ENCODE measurements at places on chromosomes 4 and X.

DNA sequence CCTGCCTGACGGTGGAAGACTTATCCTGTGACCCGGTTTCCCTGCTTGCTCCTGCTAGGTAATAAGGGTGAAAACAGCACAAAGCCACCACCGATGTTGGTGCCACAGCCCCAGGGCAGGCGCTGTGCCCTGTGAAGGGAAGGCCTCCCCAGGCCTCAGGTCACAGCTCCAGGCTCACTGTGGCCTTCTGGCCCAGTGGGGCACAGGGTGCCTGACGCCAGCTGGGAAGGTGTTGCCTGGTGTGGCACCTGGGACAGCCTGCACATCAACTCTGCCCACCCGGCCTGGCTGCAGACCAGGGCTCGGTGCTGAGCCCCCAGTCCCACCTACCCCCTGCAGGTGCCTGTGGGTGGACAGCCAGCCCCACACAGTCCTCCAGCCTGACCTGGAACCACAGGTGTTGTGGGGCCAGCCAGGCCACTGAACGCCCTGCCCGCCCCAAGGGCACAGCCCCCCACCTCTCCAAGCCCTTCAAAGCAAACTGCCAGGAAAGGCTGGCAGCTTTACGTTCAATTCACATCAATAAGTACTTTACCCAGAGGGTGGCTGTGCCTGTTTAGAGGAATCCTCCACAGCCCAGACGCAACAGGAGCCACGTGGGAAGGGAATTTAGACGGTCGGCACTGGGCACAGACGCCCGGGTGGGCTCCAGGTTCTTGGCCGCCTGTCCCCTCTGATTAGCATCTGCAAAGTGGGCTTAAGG, 54.3 kb downstream of the ZFYVE28 start:
- no peak for DNase-seq

GRCh38 chrX:152259150-152259549, 120.8 kb upstream of the MAGEA10 start:
- no peak for DNase-seq

DNA sequence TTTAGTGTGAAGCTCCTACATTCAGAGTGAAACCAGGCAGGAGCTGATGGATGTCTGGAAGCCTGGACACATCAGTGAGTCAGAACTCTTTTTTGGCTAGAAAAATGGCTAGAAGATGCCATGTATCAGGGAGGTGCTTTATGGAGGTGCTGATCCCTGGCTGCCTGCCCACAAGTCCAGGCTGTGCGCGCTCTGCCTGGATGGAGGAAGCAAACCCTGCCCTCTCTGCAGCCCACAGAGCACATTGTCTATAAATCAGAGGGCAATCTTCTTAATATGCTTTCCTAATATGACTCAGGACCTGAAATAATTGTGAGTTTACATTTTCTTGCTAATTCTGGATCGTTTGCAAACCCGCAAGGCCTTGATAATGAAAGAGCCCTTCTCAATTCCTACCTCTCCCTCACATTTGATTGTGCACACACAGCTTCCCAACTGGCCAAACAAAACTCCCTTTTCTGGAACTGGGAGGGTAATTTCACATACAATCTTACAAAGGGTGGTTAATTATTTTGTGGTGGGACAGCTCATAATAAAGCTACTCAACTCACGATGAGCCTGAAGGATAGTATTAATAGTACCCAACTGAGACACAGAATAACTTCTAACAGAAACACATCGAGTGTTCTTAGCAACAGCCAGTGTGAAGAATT, 11.7 kb downstream of the MFAP3L start:
- no peak for DNase-seq

DNA sequence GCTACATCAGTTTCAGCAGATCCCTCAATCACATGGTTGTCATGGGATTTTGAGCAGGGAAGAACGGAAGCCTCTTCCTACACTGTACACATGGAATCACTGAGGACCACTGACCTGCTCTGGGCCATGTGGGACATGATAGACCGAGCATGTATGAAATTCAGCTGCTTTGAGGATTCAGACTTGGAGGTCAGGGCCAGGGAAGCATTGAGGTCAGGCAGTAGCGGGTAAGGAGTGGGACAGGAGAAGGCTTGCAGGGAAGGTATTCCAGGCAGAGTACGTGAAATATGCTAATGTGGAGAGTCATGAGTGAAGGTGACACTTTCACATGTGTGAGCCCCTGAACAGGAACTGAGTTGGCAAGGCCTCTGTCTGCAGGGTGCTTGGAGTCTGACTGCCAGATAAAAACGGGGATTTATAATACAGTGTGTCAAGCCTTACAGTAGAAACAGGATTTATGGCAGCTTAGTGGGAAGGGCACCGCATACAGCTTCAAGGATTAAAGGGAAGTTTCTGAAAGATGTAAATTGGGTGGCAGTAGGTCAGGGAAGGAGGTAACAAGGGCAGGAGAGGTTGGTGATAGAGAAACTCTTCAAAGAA, 111.7 kb downstream of the STK32B start:
- DNase-seq = no peak

GRCh38 chr4:189049682-189050081, 891.0 kb upstream of the FRG1 start:
- DNase-seq = no peak

DNA sequence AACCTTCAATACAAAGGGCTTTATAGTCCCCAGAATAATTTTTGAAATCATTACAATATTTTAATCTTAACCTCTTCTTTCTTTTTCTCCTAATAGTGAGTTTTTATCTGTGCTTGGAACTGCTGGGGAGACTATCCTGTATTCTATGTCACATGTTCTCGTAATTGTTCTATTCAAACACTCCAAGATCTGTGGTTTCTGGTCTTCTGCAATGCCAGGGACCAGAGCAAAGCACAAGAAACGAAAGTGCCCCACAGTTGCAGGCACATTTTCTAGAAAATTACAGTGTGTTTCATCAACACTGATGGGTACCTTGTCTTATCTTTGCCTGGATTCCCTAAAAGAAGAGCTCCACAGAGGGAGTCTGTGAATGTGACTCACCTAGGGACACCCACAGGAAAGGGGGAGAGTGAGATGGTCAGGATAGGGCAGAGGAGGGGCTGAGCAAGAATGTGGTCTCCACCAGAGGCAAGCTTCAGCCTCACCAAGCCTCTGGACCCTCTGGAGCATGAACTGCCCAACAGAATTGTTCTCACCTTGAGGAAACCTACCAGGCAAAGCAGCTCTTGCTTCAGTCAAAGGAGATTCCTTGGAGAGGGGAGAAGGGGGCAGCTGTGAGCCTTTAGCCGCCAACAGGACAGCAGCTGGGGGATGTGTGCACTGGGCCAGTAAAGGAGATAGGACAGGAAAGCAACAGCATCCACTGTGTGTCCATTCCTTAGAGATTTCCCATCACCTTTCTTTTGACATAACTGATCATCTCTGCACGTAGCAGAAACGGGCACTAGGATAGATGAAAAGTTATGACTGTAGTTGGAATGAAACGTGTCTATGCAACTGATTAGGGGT, 25.9 kb downstream of the UNC5C start:
- DNase-seq = no peak

GRCh38 chrX:149799938-149800337, 18.2 kb downstream of the MAGEA9 start:
- DNase-seq = no peak

DNA sequence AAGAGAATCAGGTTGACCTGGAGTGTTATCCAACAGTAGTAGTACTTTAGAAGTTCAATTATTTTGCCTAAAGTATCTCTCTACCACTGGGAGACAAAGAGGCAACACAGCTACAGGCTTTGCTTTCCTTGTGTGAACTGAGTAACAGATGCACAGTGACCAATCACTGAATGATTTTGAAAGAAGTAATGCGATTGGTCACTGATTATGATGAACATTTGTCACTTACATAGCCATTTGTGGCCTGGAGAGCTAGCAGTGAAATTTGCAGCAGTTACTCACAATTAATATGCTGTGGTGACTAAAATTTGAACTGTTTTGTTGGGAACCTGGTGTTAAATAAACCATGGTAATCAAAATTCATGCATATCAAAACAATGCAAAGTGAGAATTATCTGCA, 508.7 kb upstream of the DIPK2B start:
- no peak for DNase-seq

DNA sequence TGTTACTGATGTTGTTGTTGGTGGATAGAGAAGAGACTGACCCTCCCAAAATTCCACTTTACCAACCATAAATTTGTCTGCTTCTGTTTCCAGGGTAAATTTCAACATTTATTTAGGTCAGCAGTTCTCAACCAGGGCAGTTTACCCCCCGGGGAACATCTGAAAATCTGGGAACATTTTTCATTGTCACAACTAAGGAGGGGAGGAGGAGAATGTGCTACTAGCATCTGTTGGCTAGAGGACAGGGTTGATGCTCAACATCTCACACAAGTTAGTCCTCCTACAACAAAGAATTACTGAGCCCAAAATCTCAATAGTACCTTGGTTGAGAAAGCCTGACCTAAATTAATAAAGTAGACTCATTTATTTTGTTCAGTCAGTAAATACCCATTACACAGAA, 25.7 kb downstream of the KCTD8 start:
- no peak for DNase-seq

DNA sequence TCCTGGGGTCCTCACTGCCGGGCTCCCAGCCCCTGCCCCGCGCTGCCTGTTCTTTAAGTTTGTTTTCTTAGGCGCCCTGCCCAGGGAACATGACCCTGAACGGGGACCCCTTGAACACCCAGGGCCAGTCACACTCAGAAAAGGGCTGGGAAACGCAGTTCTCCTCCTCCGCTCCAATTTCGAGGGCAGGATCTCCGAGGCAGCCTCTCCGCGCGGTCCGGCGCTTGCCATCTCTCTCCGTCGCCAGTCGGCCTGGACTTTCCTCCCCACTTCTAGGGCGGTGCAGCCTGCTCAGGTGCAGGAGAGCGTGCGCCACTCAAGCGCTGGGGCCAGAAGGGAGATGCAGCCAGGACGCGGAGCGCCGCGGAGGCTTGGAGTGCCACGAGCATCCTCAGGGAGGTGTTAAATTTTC, 9.9 kb downstream of the PRDM8 start:
- DNase-seq = no peak

DNA sequence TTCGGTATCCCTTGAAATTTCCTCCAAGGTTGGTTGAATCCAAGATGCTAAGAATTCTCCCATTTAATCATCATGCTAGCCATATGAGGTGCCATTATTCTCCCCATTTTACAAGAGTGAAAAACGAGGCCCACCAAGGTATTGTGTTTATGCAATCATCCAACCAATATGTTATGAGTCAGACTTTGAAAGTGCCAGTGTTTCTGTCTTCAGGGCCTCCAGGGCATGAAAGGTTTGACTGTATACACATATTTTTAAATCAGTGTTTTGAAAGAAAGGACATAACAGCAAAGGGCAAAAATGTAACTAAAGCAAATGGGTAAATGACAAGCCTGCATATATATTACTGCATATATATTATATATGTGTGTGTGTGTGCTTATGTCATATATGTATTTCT, 541.2 kb upstream of the SMIM31 start:
- DNase-seq = no peak

GRCh38 chr4:123785538-123785937, 388.9 kb downstream of the SPRY1 start:
- DNase-seq = no peak

DNA sequence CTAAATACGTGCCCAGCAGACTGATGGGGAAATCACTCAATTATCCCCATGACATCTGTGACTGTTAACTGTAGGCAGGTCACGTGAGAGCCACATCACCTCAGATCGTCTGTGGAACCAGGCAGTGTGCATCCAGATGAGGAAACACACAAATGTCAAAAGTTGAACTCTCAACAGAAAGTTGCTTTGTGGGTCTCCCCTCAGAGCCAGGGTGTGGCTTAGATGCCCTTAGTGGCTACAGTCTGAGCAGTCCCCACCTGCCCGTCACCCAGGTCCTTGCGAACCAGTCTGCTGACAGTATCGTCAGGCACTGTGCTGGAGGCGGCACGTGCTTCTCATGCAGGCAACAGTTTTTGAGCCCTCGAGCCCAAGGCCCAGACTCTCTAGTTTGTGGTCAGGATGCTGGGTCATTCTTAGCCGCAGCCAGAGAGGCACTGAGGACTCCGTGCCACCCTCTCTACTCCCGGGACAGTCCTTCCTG, 10.8 kb downstream of the TMEM187 start:
- DNase-seq = no peak

DNA sequence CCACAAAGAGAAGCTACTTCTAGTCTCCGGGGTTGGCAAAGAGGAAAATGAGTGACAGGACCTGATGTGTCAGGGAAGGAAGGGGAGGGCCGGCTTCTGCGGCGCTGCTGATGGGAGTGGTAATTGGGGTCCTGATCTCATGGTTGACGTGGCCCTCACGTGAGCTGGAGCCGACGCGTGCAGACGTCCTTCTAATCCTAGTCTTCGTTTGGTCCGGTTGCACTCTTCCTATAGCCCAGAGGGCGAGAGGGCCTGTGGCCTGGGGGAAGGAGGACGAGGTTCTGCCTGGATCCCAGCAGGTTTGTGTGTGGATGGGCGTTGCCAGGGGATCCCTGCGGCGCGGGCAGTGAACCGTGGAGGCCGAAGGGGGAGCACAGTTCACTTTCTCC, at the start of gene ARMCX1:
ARMCX1 (plus strand) TSS at position 186 of the 389 bp plus-strand sequence. CDS start 2,384 bp downstream, outside the sequence.
- peak; percentile 51 for DNase-seq

GRCh38 chrX:102978594-102978993, 41.5 kb downstream of the RAB40AL start:
- DNase-seq = no peak

- peak; percentile 25 for DNase-seq
Measured at GRCh38 chr4:85761803-85762528, 287.0 kb downstream of the ARHGAP24 start.

DNA sequence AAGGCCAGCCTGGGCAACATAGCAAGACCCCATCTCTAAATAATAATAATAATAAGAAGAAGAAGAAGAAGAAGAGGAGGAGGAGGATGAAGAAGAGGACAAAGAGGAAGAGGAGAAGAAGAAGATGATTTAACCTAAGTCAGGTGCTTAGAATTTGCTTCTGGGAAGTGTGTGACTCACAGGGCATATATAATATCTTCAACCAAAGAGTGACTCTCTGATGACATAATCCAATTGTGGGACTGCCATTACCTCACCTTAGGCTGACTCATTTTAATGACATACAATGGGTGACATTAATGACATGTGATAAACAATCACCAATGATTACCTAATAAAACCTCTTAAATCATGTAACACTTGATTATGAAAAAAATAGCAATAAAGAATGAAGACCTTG, 32.7 kb upstream of the MBTPS2 start:
- DNase-seq = peak; percentile 33

DNA sequence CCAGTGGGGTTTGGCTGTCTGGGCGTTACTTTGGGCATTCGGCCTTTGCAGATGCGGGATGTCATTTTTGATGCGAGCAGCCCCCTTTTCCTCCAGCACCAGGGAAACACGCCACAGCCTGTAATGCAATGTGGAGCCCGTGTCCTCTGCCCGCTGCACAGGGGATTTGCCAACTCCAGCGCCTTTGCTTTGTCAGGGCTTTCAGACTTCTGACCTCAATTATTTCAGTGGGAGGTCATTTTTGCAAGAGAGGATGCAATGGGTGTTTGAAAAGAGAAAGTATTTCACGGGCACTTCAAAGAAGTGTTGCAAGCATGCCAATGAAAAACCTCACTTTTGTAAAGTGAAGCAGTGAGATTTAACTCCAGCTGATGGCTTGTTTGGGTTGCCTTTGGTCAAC, 11.5 kb downstream of the CLCN4 start:
- peak; percentile 80 for DNase-seq

- no peak for DNase-seq
Measured at GRCh38 chr4:91961504-91961903, 342.3 kb upstream of the GRID2 start.

GRCh38 chr4:121272526-121272925, 108.3 kb downstream of the QRFPR start:
- DNase-seq = no peak
